ENCODE measurements at places on chromosomes 12 and 14.

GRCh38 chr14:41022932-41023331 lies 583.7 kb upstream of the LRFN5 start:
- no peak for DNase-seq

DNA sequence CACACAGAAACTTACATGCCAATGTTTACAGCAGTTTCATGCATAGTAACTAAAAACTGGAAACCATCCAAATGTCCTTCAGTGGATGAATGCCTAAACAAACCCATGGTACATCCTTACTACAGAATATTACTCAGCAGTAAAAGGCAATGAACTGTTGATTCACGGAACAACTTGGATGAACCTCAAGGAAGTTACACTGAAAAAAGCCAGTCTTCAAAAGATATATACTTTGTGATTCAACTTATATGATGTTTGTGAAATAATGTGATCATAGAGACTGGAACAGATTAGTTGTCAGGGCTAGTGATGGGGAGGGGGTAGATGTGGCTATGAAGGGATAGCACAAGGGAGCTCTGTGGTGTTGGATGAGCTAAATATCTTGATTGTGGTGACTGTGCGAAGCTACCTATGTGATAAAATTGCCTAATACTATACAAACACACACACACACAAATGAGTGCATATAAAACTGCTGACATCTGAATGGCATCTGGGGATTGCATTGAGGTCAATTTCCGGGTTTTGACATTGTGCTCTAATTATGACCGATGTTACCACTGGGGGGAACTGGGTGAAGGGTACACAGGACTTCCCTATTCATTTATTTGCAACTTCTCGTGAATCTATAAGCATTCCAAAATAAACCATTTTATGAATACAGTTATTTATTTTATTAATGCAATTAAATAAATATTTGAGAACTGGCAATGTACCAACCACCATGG lies 94.3 kb downstream of the RIN3 start:
- DNase-seq = no peak

DNA sequence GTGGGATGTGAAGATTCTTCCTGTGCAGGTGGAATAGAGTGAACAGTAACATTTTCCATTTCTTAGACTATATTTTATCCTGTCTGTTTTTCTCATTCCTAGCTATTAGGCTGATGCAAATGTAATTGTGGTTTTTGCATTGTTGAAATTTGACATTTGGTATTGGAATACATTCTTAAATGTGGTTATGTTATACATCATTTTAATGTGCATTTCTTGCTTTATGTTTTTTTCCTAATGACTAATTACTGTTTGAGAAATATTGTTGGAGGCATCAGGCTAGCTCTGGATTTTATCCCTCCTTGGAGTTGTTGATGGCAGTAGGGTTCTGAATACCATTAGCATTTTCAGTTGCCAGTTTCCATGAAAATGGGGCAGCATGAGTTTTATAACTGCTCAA lies 75.9 kb upstream of the GNG2 start:
- no peak for DNase-seq

DNA sequence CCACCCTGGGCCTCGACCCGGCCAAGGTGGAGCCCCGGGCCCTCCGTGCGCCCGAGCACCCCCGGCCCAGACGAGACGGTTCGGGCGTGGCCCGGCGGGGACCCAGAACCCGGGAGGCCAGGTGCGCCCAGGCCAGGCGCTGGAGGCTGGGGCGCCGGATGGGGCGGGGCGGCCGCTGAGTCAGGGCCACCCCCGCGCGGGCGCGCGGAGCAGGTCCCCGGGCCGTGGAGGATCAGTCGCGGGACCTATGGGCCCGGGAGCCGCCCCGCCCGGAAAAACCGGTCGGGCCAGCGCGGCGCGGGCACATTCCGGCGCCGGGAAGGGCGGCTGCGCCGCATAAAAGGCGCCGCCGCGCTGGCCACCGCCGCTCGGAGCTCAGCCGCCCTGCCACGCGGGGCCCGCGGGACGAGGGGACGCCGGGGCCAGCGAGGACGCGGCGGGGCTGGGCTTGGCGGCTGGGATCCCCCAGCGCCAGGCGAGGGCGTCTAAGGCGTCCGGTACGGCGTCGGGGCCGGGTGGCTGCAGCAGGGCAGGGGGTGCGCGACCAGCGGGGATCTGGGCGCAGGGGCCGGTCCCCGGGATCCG lies 21.5 kb upstream of the KIF26A start:
- DNase-seq = peak; percentile 51

GRCh38 chr12:93892423-93893268 lies 215.5 kb downstream of the CRADD start:
- no peak for DNase-seq

DNA sequence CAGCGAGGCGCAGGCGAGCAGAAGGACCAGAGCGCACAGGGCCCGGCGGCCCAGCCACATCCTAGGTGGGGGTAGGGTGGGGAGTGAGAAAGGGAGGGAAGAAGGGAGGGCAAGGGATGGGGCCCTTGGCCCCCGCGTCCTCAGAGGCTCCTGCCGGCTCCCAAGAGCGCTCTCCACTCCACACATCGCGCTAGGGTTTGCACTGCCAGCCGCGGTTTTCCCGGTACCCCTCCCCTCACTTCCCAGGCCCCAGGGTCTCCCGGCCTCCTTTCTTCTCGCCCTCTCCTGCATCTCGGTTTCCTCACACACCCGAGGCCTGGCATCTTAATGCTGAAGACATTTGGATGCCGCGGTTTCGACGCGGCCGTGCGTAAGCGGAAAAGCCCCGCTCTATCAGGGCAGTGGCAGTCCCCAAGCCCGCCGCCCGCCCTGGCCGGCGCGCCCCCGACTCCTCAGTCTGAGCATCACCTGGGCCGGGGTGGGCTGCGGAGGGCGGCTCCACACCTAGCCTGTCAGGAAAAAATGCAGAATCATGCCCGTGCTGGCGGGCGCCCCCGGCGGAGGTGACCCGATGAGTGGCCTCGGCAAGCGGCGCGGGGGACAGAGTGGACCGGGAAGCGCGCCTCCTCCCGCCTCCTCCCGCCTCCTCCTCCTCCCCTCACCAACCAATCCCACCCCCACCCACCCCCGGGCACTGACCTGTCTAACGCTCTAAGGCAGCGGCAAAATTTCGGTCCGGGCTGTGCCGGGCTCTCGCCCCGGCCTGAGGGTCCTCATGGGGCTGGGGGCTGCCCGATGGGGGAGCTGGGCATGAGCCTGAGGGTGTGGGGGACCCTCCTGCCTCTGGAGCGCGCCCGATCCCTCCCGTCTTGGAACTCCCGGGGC lies 686 bp downstream of the B4GALNT1 start:
- no peak for DNase-seq

- no peak for DNase-seq
These were observed 954 bp downstream of the HAUS4 start for GRCh38 chr14:22955702-22956569.

DNA sequence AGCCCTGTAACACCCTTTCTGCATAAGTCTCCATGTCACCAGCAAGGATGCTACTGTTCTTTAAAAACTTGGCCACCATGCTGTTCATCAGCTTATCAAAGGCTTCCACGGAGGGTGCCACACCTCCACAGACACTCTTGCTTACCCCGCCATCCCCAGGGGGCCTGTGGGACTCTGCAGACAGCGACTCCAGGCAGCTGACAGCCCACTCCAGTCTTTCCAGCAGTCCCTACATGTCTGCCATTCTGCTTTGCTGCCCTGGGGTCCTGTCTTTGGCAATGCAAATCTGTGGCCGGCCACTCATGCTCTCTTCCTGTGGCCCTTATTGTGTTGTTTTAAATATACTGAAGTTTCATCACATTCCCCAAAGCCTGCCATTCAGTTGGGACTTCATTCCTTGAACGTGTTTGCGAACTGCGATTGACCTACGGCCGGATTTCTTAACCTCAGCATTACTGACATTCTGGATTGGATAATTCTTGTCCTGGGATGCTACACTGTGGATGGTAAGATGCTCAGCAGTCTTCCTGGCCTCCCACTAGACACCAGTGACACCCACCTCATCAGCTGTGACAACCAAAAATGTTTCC lies 125.6 kb downstream of the FOXN3 start:
- DNase-seq = no peak

- no peak for DNase-seq
These were observed 86.4 kb downstream of the ACACB start for GRCh38 chr12:109202770-109203169.

- no peak for DNase-seq
These were observed 242.0 kb downstream of the ADAMTS20 start for GRCh38 chr12:43309959-43310358.

GRCh38 chr12:50041962-50042361 lies 15.4 kb upstream of the ASIC1 start:
- DNase-seq = no peak

GRCh38 chr12:59119676-59120075 lies 199.4 kb upstream of the LRIG3 start:
- no peak for DNase-seq

GRCh38 chr14:83162361-83162929 lies 1628.8 kb upstream of the SEL1L start:
- DNase-seq = no peak

GRCh38 chr12:7188562-7189397 lies 706 bp upstream of the PEX5 start:
- DNase-seq = no peak

GRCh38 chr12:90628213-90628612 lies 326.8 kb downstream of the CCER1 start:
- DNase-seq = no peak

- DNase-seq = no peak
These were observed 615.2 kb downstream of the RPS29 start for GRCh38 chr14:48970943-48971342.

DNA sequence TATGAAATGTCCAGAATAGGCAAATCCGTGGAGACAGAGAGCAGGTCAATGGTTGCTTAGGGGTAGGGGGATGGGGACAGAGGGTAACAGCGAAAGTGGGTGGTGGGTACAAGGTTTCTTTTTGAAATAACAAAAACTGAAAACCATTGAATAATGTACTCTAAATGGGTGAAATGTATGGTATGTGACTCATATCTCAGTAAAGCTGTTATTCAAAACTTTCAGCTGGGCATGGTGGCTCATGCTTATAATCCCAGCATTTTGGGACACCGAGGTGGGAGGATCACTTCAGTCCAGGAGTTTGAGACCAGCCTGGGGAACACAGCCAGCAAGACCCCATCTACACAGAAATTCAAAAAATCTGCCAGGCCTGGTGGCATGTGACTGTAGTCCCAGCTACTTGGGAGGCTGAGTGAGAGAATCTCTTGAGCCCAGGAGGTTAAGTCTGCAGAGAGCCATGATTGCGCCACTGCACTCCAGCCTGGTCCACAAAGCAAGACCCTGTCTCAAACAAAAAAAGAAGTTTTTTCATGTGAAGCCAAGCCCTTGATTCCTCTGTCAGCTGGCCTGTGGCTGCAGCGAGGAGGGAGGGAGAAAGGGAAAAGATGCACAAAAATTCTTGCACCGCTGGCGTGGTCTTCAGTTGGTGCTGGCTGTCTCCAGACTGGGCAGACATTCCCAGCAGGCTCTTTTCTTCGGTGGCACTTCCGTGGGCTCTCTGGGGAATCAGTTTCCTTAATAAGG lies 248.2 kb downstream of the SLC41A2 start:
- no peak for DNase-seq

DNA sequence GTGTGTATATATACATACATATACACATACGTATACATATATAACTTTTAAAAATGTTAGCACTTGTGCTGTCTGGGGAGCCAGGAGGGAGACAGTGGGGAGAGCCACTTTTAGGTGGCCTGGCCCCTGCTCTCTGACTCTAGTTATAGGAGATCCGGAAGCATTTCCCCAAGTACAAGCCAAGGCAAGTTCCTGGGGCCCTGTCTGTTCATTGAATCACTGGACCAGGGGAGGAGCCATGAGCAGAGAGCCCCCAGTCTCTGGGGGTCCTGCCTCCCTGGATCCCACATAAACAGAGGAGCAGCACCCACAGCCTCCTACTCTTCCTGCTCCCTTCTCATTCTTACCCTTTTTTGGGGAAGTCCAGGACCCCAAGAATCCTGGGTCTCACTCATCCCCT lies 45.4 kb upstream of the TMED10 start:
- DNase-seq = no peak

- no peak for DNase-seq
These were observed 360.5 kb downstream of the APAF1 start for GRCh38 chr12:99005601-99006000.
